ENCODE measurements at places on chromosomes 7 and 10.

DNA sequence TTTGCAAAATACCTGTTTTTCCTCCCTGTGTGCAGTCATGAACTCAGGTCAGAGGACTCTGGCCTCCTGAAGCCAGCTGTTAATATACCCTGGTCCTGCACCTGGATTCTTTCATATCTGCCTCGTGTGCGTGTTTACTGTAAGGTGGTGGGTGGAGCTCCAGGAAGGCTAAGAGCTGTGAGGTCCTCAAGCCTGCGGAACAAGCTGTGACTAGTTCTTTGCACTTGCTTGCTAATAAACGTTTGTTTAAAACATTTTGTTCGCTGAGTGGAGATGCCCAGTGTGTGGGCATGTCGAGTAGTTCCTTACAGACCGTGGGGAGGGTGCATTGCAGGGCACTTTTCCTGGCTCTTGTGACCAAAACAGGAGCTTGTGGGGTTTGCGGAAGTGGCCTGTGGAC lies 139.0 kb downstream of the DOCK1 start:
- no peak for DNase-seq

DNA sequence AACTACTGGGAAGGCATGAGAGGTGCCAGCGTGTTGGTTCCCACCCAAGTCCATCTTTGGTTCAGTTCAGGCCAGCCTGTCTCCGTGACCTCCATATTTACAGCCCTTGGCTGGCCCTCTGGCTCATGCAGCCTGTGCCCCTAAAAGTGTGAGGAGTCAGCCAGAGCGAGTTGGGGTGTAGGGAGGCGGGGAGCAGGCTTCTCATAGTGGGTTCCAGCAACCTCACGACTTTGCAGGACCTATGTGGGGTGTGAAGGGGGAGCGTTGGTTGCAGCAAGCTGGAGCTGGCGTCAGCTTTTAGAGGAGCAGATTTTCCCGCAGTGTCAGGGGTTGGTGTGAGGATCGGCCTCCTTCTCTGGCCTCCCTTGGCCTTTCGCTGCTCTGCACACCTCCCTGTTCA lies 9.8 kb downstream of the TSPAN14 start:
- DNase-seq: no peak

DNA sequence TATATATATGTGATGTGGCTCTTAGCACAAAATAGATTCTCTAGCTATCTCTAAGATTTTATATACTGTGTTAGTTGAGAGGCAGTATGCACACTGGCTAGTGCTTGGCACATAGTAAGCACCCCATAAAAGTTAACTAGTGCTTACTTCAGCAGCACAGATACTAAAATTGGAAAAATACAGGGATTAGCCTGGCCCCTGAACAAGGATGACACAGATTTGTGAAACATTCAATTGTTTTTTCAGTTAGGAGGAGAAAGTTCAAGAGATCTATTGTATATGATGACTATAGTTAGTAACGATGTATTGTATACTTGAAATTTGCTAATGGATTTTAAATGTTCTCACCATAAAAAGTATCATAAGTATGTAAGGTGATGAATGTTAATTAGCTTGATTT lies 78.3 kb upstream of the LRRC17 start:
- DNase-seq: no peak

GRCh38 chr7:106566672-106567071 lies 94.3 kb downstream of the CCDC71L start:
- no peak for DNase-seq

DNA sequence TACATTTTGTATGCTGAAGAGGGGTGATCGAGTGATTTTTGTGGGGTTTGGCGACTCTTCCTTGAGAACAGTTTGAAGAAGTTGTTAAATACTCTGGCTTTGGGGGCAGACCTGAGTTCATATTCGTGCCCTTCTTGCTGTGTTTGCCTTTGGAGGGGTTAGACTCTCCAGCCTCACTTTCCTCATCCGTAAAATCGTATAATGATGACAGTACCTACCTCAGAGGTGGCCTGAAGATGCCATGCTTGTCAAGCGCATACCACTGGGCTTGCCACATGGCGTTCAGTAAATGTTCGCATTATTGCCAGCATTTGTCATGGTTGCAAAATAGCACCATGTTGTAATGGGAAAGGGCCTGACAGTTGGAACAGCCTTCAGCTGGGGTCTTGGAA lies 1.3 kb downstream of the STK17A start:
- peak; percentile 10 for DNase-seq

DNA sequence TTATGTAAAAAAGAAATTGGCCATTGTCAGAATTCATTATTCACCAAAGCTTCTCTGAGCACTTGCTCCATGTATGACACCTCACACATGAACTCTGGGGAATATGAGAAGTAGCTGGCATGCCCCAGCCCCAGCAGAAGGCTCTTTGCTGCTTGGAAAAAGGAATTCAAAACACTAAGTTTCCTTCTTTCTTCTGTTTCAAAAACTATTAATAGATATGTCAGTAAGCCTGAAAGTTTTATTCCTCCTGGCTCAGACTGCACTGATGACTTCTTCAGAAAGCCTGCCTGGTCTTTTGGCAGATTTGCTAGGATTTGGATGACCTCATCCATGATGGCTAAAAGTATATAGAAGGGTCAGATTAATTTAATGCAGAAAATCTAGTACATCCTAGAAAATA lies 511.0 kb downstream of the GFRA1 start:
- DNase-seq: no peak

GRCh38 chr10:133460208-133460769 lies 6.5 kb downstream of the SCART1 start:
- no peak for DNase-seq

DNA sequence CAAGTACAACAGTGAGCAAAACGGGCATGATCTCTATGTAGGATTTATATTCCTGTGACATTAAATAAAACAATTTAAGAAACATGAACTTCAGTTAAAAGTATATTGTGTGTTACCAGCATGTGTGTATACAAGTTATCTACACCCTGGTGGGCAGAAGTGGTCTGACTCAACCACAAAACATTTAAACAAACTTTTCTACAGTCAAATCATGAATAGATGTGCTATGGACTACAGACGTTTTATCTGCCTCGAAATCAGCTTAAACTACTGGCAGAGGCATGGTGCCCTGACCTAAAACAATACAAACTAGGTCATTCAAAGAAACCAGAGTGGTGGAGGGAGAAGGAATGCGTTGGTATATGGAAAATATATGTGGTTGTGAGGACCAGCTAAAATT lies 3.6 kb downstream of the ARL3 start:
- DNase-seq: no peak

GRCh38 chr10:23512355-23513058 lies 73.6 kb downstream of the OTUD1 start:
- DNase-seq: no peak

DNA sequence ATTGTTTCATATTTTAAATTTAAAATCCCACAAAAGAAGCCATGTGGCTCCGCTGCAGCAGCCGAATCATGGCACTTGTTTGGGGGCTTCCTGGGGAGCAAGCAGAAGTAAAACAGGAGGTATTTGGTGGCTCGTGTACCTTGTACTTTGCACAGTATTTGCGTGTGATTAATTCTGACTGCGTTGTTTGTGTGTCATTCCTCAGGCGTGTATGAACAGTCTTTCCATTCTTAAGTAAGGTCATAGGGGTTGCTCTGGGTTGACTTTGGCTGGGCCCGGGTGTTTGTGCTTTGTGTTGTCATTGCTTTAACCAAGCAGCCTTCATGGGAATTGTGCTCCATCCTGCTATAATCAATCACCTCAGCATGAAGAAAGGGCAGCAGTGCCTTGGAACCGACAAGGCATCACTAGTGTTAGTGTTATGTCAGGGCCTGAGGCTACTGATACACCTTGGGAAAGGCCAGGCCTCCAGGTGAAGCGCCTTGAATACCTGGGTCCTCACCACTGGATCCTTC lies 182.4 kb downstream of the ARHGAP21 start:
- no peak for DNase-seq

GRCh38 chr10:117221156-117221711 lies 19.7 kb upstream of the SLC18A2 start:
- DNase-seq: no peak

GRCh38 chr7:101226721-101227120 lies 8.8 kb downstream of the ZNHIT1 start:
- DNase-seq: no peak

DNA sequence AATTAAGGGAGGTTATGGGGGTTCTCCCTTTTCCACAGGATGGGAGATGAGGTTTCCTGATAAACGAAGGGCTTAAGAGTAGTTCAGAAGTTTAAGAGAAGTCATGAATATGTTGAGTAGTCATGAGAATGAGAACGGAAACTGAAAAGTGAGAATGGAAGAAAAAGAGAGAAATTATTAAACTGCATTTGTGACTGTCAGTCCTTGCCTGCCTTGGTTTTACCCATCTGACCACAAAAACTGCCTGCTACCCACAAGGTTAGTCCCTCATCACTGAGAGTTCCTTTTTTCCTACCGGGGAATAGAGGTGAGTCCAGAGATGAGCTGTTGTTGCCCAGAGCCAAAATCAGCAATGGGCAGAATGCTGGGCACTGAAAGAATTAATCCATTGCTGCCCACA lies 174.1 kb upstream of the BET1 start:
- DNase-seq: no peak

DNA sequence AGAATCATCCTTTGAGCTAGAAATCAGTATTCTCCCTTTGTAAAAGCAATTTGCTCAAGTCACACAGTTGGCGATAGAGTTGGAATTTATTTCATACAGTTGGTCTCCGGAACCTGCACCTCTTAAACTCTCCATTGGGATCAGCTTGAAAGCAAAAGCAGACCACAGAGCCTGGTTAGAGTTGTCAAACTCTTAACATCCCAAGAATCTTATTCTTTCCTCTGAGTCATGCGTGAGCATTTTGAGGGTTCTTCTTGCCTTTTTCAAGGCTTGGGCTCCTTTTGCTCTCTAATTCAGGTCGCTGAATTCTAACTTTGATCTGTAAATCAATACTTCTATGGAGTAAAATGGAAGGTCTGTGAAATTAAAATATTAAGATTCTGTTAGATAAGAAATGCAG lies 19.6 kb upstream of the SCIN start:
- no peak for DNase-seq

- no peak for DNase-seq
Measured at GRCh38 chr10:15712883-15713282, 6.8 kb downstream of the ITGA8 start.

DNA sequence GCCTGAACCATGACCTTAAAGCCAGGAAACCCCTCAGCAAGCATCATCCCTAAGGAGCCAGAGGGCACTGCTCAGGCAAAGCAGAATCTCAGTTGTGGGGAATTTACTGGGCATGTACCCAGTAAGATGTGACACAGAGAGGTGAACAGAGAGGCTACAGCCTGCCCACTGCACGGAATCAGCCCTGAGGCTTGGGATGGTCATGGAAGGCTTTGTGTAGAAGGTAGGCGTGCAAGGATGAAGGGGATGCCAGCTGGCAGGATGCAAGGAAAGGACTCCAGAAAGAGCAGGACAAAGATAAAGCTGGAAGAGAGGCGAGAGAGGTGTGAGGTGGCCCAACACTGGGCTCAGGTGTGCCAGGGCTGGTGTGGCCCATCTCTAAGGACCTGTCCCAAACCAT lies 2.4 kb upstream of the AIFM2 start:
- no peak for DNase-seq

Data from germinal center (tissue), 1 donor.